Memory B cell (primary cell): ENCODE measurements at places on chromosomes 6 and 20.
A peak's percentile ranks its signal among the peaks of the same experiment; 100 is the strongest.

- DNase-seq = peak; percentile 39
Measured at GRCh38 chr6:135451617-135452190, 45.8 kb downstream of the AHI1 start.

- no peak for DNase-seq
Measured at GRCh38 chr6:148211777-148212324, 130.8 kb upstream of the SASH1 start.

DNA sequence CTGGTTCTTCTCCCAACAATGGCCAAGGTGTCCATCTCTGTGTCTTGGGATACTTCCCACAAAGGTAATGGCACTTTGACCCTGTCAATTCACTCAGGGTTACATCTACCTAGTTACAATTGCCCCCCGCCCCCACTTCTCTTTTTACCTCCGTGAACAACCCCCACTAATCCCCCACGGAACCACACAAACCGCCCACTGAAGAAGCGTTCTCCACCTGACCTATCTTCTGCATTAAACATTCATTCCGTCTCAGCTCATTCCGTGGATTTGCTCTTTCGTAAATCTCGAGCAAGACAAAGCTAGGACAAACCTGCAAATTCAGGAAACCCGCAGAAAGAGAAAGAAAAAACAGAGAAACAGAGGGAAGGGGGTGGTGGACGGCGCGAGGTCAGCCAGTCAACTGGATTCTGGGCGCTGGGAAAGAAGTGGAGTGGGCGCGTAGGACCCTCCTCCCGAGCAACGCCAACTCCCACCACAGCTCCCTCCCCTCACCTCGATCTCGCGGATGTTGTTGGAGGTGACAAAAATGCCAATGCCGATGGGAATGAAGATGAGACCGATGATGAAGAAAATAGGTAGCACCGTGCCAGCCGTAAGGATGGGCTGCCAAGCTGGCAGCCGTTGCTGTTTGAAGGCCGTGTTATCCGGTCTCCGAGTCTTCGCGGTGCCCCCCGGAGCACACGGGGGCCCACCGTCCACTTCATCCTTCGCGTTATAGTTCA, 523 bp downstream of the TMEM30A start:
- DNase-seq = no peak

GRCh38 chr6:131255911-131256310, 120.6 kb downstream of the AKAP7 start:
- DNase-seq = no peak

DNA sequence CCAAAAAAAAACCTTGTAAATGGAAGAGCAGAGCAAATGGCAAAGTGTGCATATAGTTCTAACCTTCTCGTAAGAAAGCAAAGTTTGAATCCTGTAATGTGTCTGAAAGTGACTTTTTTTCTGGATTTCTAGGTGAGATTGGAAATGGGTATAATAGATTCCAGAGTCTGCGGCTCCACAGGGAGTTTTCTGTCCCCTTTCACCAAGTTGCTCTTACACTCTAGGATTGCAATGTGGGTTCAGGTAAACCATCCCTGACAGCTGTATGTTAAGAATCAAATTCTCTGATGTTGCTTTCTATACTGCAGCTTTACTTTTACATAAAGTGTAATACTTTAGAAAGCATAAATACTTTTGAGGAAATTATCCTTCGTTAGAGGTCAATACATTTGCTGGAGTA, 260.1 kb downstream of the PRL start:
- no peak for DNase-seq

DNA sequence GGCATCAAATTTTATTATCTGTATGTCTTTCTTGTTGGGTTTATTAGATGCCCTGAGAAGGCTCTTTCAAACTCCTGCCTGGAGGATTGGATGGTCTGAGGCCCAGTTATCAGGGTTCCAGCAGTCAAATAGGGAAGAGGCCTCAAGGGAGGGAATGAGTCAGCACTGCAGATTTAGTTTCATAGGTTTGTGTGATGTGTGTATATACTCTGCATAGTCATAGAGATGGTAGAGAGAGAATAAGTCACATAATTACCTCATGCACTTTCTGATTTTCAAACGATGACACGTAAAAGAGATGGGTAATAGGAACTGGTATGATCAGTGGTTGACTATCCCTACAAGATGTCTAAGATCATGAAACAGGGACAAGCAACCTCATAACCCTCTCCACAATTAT, 82.1 kb downstream of the ADAT2 start:
- no peak for DNase-seq
